ENCODE measurements at places on chromosomes 11 and 22.

GRCh38 chr11:123640677-123641494 lies 13.5 kb downstream of the SCN3B start:
- DNase-seq, result peak; percentile 33

- no peak for DNase-seq
Observed at GRCh38 chr11:122085264-122085663, 30.8 kb downstream of the BLID start.

- DNase-seq, result no peak
Observed at GRCh38 chr11:45900916-45901617, 6.0 kb downstream of the FREY1 start.

GRCh38 chr11:43751726-43752125 lies 71.2 kb downstream of the HSD17B12 start:
- DNase-seq, result no peak

DNA sequence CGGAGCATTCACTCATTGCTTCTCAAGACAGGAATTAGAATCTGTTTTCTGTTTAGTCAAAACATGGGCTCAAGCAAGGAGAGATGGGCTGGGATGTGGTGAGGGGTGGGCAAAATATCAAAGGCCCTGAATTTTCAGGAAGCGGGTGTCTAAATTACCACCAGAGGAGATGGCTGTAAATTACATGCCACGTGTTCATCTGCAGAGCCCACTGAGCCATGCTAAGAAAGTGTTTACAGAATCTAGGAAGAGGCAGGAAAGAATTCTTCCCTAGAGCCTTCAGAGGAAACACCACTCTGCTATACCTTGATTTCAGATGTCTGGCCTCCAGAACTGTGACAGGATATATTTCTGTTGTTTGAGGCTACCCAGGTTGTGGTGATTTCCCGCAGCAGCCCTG lies 46.1 kb downstream of the CLMP start:
- no peak for DNase-seq

DNA sequence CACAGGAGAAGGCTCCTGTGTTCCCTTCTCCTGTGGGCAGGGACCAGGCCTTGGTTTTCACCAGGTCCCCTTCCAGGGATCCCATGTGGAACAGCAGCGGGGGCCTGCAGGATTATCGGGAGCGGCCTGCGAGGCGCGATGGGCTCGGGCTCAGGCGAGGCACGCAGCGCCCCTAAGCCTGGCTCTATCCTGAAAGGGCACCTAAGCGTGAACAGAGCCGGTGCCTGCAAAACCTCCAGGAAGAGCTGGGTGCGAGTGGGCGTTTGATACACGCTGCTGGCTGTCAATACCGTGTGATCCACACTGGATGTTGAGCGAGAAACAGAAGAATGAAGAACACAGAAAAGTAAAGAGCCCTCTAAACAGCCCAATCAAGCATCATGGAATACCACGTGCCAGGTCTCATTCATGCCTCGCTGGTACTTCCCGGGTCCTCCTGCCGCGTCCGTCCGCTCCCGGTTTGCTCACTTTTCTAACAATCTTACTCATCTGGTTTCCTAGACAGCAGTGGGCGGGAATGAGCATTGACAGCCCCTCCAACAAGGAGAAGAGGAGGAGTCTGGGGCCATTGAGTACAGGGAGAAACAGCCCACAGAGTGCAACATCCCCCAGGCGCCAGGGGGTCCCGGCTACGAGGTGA lies 12.5 kb downstream of the OSBPL5 start:
- no peak for DNase-seq

DNA sequence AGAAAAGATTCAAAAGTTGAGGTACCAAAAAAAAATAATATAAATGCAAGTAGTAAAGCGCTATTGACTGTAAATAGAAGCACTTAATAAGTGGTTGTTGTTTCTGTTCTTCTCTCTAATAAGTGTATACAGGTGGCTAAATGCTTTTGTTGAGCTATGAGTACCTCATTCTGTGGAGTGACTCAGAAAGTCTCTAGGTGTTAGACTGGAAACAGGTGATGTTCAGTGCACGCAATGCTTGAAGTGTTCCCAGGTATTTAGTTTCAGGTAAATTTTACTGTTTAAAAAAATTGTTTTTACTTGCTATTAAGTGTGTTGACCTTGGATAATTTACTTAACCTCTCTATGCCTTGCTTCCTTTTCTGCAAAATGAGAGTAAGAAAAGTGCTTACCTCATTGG lies 24.2 kb downstream of the POU2AF3 start:
- DNase-seq, result no peak

DNA sequence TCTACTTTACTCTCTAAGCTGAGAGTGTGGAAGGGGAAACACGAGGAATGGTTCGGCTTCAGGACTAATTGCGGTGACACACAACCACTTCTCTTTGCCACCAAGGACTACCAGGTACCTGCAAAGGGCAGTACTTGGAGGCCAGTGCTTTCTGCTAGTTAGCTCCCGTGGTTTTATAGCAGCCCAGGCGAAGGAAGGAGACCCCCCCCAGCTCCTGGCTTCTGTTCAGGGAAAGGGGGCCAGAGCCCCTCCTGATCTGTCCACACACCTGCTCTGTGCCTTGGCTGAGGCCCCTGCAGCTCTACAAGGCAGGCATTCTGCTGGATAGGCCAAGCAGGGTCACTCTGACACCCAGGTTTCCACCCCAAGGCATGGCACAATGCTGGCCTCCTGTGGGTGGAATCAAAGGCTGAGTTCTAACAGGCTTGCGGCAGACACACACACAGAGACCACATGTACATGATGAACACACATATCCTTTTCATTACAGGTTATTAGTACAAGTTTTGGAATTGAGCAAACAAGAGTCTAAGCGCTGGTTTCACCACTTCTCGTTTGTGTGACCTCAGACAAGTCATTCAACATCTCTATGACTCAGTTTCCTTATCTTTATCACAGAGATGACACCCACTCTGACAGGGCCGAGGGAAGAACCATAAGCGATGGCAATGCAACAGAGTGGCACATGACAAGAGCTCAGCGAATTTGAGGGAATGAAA lies 7.5 kb downstream of the SERPIND1 start:
- DNase-seq, result peak; percentile 11

DNA sequence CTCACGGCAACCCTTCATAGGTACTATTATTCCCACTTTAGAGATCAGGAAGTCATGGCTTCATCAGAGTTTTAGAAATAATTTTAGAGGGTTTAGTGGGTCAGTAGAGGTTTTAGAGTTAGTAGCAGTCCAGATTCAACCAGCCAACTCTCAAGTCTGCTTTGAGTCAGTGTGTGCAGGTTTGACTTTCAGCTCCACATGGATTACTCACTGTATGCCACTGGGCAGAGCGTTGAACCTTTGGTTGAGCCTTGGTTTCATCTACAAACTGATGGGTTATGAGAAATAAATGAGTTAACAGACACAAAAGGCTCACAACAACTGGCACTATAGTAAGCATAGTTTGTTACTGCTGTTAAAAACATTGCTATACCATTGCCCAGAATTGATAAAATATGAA lies 19.0 kb upstream of the TP53AIP1 start:
- DNase-seq, result no peak

DNA sequence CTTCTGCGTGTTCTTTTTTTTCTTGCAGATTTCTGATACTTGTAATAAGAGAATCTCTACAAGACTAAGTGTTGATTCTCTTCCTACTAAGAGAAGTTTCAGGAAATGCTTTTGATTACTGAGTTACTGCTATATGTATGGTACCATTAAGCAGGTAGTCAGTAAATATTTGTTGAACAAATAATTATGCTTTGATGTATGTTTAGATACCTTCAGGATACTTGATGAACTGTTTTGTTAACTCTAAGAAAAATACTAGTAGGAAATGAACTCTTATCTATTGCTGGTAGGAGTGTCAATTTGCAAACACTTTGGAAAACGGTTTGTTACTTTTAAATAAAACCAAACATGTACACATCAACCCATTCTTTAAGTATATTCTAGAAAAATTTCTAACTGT lies 90.6 kb downstream of the TMEM135 start:
- no peak for DNase-seq

Measured in activated T-cell treated with anti-CD3 and anti-CD28 coated beads for 24 hours (primary cell).